ENCODE measurements at places on chromosomes 6 and 20.
A peak's percentile ranks its signal among the peaks of the same experiment; 100 is the strongest.

GRCh38 chr6:74768738-74769137, 437.1 kb downstream of the COL12A1 start:
- no peak for DNase-seq

DNA sequence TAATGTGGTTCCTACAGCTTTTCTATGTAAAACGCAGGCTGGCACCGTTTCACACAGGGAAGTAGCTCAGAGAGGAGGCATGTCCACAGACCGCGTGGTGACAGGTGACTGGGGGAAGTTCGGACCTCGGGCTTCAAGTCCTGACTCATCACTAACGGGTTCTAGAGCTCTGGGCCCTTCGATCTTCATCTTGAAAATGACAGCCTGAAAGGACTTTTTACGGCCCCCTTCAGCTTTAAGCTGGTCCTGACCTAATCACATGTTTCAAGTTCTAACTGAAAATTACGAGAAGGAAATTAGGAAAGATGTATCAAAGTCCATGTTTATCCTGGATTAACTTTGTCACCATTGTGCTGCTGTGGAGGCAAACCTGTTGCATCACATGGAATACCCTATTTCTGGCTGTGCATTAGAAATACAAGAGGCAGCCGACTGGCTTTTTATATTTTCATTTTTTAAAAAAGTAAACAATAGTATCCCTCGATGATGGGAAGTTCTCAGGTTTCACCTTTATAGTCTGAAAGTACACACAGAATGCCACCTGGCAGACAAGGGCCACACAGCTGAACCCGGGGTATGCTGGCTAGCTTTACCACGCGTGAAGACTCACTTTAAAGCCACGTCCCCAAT, 2.0 kb downstream of the MAN1A1 start:
- DNase-seq = no peak

GRCh38 chr20:6241591-6241990, 118.8 kb upstream of the FERMT1 start:
- no peak for DNase-seq

GRCh38 chr6:137424251-137424650, 69.9 kb downstream of the OLIG3 start:
- DNase-seq = no peak

GRCh38 chr6:121897337-121897760, 461.9 kb downstream of the GJA1 start:
- DNase-seq = no peak

GRCh38 chr20:47479506-47479905, 22.2 kb upstream of the NCOA3 start:
- no peak for DNase-seq

GRCh38 chr6:37809197-37809543, 10.4 kb upstream of the ZFAND3 start:
- DNase-seq = no peak

DNA sequence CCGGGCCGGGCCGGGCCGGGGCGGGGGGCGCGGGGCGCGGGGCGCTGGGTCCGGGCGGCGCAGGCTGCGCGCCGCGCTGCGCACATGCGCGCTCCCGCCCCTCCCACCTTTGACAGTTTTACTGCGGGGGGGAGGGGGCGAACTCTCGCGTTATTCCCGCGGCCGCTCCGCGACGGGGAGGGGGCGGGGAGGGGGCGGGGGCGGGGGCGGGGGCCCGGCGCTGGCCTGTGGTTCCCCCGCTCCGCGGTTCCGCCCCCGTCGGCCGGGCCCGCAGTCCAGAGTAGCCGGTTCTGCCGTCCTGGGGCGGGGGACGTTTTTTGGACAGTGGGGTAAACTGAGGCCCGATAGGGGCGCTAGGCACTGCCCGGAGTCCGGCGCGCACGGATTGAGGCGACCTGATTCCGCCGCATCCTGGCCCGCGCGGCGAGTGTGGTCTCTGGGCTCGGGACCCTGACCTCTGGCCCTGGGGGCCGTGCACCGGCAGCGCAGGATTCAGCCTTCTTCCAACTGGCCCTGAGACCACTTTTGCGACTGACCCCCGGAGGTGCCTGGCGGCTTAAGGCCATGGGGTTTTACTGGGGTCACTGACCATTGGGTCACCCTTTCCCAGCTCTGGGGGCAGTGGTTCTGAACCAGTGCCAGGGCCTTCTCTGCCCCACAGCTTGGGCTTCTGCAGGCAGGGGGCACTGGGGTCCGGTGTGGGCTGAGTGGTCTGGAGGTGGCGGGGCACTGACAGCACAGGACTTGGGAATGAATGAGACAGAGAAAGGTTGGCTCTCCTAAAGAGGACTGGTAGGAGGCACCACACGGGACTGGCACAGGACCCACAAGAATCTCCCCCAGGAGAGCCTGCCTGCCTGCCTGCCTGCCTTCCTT, at the start of gene ZNF512B:
ZNF512B (minus strand) TSS at position 93 of the 876 bp plus-strand sequence. CDS start 1,980 bp downstream, outside the sequence.
- no peak for DNase-seq

DNA sequence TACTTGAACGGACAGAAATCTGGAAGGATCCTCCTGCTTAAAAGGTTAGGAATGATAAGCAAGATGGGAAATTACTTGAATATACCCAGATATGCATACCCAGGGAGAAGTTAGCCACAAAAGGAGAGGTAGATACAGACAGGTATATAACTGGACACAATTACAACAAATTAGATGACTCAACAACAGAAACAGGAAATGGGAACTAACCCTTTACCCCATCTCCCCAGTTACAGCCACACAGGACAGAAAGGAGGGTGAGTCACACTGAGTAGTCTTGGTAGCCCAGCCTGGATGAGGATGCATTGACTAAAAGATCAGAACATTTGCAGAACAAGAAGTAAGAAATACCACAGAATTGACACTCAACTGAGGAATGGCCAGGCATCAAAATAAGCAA, 61.2 kb downstream of the C6orf52 start:
- DNase-seq = no peak

DNA sequence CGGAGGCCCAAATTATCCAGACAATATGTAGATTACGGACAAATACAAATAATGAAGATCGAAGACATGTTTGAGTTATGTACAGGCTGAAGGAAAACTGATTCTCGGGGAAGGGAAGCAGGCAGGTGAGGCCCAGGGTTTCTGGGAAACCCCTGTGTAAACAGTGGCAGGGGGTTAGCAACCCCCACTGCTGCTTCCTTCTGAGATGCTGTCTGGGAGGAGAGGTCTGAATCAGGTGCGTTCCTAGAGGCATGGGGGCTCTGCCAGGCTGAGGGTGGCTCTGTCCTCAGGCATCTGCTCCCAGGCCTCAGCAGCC, 7.2 kb upstream of the MDGA1 start:
- no peak for DNase-seq

DNA sequence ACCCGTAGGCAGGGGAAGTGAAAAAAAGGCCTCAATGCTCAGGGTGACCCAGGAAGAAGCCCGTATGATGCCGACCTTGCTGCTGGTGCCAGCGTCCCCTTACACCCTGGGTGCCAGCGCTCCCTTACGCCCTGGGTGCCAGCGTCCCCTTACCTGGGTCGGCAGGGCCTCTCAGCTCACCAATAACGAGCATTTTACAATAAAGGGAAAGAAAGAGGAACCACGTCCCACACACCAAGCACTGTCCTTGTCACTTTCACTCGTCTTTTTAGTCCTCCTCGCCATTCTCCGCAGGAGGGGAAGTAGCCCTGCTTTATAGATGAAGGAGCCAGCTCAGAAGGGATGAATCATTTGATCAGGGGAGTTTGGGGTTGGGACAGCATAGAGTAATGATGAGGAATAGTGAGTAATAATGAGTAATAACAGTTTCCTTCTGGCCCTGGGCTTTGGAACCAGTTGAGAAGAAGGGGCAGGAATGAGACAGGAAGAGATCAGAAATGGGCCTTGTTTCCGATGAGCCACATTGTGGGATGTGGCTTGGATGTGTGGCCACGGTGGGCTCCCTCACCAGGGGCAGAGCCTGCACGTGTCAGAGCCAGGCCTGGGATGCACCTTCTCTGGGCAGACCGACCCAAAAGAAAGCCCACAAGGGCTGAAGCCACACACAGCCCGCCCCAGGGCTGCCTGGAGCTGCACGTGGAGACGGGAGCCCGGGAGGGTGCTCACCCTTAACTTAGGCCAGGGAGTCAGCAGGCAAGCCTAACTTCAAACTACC, 75.7 kb downstream of the SYNJ2 start:
- no peak for DNase-seq

- no peak for DNase-seq
These were observed 70.5 kb upstream of the TOX2 start for GRCh38 chr20:43843965-43844660.

- DNase-seq = peak; percentile 30
These were observed 704 bp downstream of the TOP1 start for GRCh38 chr20:41029150-41029901.

- DNase-seq = no peak
These were observed 108.5 kb upstream of the NHSL1 start for GRCh38 chr6:138607478-138608433.

DNA sequence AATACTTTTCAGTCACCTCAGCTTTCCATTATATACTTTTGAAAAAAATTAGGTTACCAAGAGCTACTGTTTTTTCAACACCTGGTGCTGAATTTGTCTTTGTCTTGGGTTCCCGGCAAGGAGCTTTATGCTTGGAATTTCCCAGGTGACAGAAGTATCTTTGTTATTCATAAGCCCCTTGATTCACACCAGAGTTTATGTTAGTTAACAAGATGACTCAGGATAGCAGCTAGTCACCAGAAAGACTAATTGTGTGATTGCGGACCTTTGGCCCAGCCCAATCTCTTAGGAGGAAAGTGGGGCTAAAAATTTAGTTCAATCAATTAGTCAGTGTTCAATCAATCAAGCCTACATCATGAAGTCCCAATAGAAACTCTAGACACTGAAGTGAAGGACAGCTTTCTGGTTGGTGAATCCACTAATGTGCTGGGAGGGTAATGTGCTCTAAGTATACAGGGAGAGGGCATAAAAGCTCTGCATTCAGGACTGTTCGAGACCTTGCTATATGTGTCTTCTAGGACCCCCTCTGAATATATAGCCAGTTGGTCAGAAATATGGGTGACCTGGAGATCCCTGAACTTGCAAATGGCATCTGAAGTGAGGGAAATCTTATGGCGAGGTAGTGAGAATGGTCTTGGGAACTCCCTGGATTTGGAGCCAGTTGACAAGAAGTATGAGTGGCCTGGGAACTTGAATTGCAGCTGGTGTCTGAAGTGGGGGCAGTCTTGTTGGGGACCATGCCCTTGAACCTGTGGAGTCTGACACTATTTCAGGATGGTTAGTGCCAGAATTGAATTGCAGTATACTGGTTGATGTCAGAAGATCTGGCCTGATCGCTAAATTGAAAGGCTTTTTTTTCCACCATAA, 16.2 kb downstream of the TMEM30A start:
- DNase-seq = no peak

GRCh38 chr6:145428706-145429105, 306.6 kb downstream of the EPM2A start:
- no peak for DNase-seq

DNA sequence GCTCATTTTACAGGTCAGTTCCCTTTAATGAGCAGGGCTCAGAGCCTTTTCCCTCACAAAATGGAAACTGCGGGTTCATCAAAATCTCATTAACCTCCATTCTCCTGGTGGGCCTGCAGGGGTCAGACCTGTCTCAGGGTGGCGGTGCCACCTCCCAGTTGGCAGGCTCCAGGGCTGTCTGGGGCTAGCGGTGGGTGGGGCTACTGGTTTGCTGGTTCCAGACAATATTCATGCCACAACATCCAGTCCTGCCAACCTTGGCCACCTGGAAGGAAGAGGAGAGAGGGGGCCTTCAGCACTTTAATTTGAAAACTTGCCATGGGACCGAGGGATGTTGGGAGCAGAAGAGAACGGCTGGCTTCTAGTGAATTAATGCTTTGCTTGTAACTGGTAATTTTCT, 41.9 kb upstream of the CTNNBL1 start:
- DNase-seq = no peak

GRCh38 chr6:37048851-37049757, 43.6 kb downstream of the FGD2 start:
- DNase-seq = no peak

- DNase-seq = no peak
These were observed 225.9 kb downstream of the TMEM242 start for GRCh38 chr6:157097255-157097955.

GRCh38 chr6:160387916-160388643, 39.9 kb downstream of the SLC22A3 start:
- DNase-seq = no peak

- DNase-seq = no peak
These were observed 5.1 kb downstream of the TFB1M start for GRCh38 chr6:155309150-155309549.

DNA sequence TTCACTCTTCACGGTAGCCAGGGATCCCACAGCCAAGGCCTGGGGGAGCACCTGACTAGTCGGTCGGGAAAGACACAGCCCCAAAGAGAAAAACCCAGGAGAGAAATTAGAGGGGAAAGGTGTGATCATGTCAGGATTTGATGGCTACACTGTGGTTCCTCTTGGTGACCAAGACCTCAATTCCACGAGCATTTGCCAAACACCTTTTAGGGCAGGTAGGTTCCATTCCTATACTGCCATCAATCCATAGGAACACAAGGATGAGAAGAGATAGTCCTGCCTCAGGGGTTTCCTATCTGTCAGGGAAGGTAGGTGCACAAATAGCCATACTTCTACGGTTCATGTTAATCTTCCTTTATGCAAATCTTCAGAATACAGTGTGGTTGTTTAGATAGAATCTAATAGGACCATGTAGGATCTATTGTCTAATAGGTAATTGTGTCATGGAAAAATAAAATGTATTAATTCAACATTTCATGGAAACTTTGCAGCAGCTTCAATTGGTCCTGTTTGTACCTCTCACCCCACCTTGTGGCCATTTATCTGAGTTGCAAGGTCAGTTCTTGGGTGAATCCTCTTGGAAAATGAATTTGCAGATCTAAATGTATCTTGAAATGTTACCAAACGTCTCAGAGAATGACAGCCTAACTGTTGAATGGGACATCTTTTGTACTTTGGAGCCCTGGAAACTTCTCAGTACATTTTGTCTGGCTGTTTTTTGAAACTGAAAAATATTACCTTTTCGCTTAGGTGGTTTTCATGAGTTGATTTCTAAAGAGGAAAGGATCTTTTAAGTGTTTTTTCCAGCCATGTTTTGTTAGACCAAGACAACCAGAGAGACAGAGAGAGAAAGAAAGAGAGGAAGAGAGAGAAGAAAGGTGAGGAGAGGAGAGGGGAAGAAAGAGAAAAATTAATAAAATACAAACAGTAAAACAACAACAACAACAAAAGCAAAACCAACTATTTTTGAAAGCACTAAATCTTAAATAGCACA, 33.7 kb upstream of the IYD start:
- no peak for DNase-seq

GRCh38 chr20:5580940-5581708, 169.1 kb upstream of the SHLD1 start:
- DNase-seq = no peak

DNA sequence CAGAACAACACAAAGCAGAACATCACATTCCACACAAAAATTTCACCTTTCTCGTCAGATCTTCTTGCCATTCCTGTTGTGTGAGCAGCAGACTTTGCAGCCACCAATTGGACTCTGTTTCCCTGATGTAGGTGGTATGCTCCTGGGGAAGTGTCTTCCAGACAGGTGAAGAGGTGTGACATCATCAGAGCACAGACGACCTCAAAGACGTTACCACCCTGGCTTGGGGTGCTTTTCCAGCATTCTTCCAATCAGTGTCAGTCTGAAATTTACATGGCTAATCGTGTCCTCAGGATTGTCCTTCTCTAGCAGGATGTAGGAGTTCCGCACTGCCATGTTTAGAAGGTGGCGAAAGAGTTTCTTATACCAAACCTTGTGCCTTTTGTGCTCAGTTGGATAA, 31.6 kb upstream of the RIMS4 start:
- DNase-seq = no peak

- no peak for DNase-seq
These were observed 63.2 kb upstream of the ARMH2 start for GRCh38 chr6:24861934-24862333.
